ENCODE measurements at places on chromosomes 4 and X.

DNA sequence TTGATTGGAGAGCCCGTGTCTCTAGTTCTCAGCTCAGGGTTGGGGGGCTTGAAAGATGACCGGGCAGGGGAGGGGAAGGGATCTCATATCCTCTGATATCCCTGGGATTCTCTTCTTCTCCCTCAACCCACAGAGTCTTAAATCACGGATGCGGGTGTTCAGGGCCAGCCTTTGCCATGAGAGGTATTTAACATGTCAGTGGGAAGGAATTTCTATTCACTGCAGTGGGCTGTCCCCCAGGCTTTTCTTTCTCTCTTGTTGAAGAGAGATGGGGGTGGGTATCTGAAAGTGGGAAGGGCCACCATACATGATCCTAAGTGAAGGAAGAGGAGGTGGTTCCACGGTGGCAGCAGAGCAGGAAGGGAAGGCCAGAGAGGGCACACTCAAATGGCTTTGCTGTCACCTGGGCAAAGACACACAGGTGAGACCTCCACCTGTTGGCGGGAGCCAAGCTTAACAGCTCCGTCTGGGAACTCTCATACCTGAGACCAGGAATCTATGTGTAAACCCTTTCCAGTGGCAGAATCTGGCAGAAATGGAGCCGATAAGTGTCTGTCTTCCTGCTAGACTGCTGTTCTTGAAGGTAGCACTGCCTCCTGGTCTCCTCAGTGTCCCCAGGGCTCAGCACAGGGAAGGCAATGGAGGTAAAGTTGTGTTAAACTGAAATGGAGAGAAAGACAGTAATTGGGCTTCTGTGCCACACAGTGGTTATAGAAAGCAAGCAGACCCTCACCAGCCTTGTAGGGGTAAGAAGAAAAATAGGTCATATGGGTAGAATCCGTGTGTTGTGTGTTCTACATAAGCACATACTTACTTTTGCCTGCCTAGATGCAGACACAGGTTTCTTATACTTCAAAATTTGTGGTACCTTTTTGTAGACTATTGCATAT, 49.4 kb downstream of the RHOH start:
- no peak for DNase-seq

DNA sequence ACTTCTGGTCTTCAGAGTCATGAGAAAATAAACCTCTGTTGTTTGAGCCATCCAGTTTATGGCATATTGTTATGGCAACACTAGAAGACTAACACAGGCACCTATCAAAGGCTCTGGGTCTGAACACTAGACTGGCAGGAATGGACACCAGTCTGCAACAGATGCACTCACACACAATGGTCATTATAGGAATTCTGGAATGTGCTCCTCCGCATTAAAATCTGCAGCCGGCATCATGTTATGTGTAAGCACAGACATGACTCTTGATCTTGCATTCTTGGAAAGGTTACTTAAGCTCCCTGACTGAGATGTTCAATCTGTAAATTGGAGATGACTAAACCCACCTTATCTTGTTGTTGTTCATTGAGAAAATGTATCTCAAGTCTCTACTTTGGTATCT, 112.3 kb upstream of the ZNF518B start:
- no peak for DNase-seq

DNA sequence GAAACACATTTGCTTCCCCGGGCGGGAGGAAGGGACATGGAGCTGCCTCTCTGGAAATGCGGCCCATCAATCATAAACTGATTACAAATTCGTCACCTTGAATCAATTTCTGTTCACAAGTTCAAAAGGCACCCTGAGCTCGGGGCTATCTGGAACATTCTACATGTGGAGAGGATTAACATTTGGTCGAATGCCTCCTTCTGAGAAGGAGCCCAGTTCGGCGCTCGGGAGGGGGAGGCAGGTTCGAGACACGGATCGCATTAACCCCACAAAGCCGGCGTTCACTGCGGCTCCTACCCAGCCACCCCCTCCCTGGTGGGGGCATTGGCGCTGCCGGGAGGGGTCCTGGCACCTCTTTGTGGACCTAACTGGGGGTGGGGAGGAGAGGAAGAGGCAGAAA, 108.0 kb downstream of the CPZ start:
- DNase-seq = no peak

DNA sequence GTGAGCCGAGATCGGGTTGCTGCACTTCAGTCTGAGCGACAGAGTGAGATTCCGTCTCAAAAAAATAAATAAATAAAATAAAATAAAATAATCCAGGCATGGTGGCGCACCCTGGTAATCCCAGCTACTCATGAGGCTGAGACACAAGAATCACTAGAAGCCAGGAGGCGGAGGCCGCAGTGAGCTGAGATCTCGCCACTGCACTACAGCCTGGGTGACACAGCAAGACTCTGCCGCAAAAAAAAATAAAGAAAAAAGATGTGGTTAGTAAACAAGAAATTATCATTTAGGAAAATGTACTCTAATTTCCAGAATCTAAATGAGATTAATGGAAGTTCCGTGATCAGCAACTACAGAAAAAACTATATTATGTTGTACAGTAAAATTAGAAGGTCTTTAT, 14.5 kb upstream of the LRBA start:
- DNase-seq = no peak

- DNase-seq = no peak
Observed at GRCh38 chr4:87707279-87707918, 57.3 kb downstream of the DMP1 start.

DNA sequence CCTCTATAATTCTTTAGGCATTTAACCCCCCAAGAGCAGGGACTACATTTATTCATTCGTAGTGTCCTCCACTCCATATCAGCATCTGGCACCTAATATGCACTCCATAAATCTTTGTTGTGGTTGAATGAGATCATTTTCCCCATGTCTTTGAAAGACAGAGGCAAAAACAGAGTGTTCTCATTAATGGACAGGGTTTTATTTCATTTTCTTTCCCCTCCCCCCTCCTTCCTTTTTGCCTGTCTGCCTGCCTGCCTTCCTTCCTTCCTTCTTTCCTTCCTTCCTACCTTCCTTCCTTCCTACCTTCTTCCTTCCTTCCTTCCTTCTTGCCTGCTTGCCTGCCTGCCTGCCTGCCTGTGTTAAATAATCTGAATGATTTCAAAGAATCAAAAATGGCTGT, 83.2 kb downstream of the SHROOM3 start:
- no peak for DNase-seq

GRCh38 chr4:159363361-159363760, 260.5 kb downstream of the RAPGEF2 start:
- DNase-seq = no peak

DNA sequence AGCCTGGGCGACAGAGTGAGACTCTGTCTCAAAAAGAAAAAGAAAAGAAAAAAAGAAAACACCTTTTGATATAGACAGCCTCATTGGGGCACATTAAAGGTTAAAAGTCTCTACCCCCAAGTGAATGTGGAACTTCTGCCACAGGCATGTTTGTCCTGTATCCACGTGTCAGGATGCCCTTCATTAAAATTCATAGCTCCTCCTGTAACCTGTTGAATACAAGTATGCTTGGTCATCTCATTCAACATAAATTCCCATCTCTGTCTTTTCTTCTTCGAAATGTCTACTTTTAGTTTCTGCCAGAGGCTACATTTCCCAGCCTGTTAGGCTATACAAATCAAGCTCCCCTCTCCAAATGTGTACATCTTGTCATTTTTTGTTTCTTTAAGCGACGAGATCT, 25.8 kb downstream of the P2RY8 start:
- no peak for DNase-seq

GRCh38 chr4:147787204-147787603, 55.3 kb downstream of the ARHGAP10 start:
- no peak for DNase-seq

- DNase-seq = no peak
Observed at GRCh38 chrX:39310891-39311290, 509.6 kb downstream of the MID1IP1 start.

Measured in DMS 273 treated with DMSO at 0.1 percent for 48 hours (cell line).